ENCODE measurements at places on chromosomes 7 and 10. TPM values are rescaled to one million over a fixed set of nuclear protein-coding genes. Genes with fewer than 3 reads are reported as not detected.
A peak's percentile ranks its signal among the peaks of the same experiment; 100 is the strongest.

- H3K36me3 ChIP-seq: no peaks in the 10 kb centered on the region
- no peak overlapping the region for H3K27ac ChIP-seq
- H3K4me3 ChIP-seq: no peak overlapping the region
- no peaks in the 10 kb centered on the region for H3K27me3 ChIP-seq
Measured at GRCh38 chr7:154424350-154424749, 372.2 kb downstream of the DPP6 start.

DNA sequence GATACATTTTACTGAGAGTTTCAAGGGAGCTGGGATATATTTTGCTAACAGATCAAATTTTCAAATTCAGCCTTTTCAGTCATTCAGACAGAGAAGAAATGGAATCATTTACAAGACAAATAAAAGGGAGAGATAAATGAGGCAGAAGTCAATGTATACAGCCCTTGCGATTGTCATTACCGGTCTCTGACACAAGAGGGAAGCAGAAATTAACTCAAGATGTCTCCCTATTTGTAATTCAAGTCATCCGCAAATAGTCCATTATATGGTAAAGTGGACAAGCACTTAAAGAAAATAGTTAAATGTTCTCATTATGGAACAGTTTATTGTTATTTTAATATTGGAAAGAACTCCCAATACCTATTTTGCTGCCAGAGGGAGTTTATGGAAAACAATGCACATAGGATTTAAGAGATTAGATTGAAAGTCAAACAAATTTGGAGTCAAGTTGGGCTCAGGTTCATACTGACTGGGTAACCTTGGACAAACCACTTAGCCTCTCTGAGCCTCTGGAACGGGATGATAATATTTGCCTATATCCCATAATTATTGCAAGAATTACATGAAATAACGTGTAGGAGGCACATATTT, 89.3 kb upstream of the PRKCQ start:
- DNase-seq: no peak
- no peak overlapping the region for H3K4me3 ChIP-seq
- H3K4me1 ChIP-seq: no peaks in the 10 kb centered on the region
- no peaks in the 10 kb centered on the region for H3K27me3 ChIP-seq
- no peaks in the 10 kb centered on the region for H3K36me3 ChIP-seq

- no peak for DNase-seq
- no peak overlapping the region for H3K27ac ChIP-seq
- peaks cover 6% of the 10 kb centered on the region for H3K4me1 ChIP-seq
- no peaks in the 10 kb centered on the region for H3K27me3 ChIP-seq
- no peaks in the 10 kb centered on the region for H3K36me3 ChIP-seq
- no peak overlapping the region for H3K4me3 ChIP-seq
Measured at GRCh38 chr10:126090911-126091728, 194.8 kb downstream of the FANK1 start.

DNA sequence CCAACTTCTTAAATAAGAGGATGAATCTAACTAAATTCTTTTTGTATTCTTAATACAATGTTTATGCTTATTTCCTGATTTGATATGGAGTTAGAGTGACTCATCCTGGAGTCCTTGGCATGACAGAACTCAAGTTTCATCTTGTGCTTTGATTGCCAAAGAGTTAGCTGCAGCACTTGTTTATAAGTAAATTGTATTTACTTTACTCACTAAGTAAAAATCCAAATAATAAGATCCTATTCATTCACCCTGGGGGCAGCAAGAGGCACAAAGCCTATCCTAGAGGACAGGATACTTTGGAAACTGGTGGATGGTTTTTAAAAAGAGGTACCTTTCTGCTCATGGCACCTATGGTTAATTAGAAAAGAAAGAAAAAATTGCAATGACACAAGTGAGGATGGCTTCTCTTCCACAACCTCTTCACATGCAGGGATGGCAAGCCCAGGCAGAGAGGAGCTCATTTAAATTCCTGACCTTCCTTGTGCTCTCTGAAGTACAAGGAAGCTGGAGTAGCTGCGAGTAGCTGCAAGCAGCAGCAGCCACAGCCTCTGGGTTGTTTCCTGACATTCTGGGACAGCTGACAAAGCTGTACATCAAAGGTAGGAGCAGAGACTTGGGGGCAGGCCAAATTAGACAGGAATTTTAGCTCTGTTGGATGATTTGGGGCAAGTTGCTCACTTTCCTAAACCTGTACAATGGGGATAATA, 28.5 kb upstream of the CROT start:
- H3K4me3 ChIP-seq: no peak overlapping the region
- no peaks in the 10 kb centered on the region for H3K36me3 ChIP-seq
- no peaks in the 10 kb centered on the region for H3K4me1 ChIP-seq
- no peaks in the 10 kb centered on the region for H3K27me3 ChIP-seq

DNA sequence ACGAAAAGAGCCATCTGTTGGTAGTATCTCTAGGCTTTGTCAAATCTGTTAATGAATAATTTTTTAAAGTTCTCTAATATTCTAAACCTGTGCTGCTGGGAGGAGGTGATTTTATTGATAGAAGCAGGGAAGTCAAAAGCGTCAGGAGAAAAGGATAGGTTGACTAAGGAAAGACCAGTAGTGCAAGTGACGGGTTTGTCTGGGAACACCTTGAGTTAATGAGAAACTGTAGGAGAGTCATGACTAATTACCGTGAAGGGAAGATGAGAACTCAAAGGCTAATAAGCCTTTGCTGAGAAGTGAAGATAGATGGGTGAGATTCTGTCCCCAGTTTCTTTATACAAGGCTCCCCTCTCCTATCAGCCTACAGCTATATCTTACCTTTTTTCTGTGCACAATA, 5.0 kb upstream of the PDK4 start:
- no peaks in the 10 kb centered on the region for H3K36me3 ChIP-seq
- DNase-seq: no peak
- H3K27ac ChIP-seq: no peak overlapping the region
- H3K4me3 ChIP-seq: no peak overlapping the region

DNA sequence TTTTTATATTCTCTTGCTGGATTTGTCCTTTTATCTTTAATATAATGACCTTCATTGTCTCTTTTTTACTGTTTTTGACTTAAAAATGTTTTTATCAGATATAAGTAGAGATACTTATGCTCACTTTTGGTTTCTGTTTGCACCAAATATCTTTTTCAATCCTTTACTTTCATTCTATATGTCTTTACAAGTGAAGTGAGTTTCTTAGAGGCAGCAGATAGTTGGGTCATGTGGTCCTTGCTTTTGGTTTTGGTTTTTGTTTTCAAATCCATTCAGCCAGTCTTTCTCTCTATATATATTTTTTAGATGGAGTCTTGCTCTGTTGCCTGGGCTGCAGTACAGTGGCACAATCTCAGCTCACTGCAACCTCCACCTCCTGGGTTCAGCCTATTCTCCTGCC, 932.4 kb upstream of the LRRTM3 start:
- H3K36me3 ChIP-seq: no peaks in the 10 kb centered on the region
- no peak for DNase-seq
- no peak overlapping the region for H3K4me3 ChIP-seq
- no peak overlapping the region for H3K27ac ChIP-seq

DNA sequence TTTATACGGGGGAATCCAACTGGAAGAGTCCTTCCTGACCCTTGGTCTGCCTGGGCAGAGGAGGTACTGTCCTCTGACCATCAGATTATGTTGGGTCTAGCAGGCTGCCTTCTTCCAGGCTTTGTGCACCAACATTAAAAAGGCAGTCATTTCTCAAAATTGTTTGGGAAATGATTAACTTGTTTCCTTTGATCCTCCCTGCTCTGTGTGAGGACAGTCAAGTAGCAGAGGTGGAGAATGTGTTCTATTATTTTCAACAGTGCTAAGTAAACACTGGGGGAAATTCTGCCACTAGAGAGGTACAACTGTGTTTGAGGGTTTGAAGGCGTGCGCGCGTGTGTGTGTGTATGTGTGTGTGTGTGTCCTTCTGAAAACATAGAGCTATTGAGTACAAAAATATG, 20.6 kb downstream of the ACSL5 start:
- no peaks in the 10 kb centered on the region for H3K4me1 ChIP-seq
- H3K4me3 ChIP-seq: no peak overlapping the region
- H3K27me3 ChIP-seq: no peaks in the 10 kb centered on the region
- H3K27ac ChIP-seq: no peak overlapping the region
- H3K36me3 ChIP-seq: no peaks in the 10 kb centered on the region

DNA sequence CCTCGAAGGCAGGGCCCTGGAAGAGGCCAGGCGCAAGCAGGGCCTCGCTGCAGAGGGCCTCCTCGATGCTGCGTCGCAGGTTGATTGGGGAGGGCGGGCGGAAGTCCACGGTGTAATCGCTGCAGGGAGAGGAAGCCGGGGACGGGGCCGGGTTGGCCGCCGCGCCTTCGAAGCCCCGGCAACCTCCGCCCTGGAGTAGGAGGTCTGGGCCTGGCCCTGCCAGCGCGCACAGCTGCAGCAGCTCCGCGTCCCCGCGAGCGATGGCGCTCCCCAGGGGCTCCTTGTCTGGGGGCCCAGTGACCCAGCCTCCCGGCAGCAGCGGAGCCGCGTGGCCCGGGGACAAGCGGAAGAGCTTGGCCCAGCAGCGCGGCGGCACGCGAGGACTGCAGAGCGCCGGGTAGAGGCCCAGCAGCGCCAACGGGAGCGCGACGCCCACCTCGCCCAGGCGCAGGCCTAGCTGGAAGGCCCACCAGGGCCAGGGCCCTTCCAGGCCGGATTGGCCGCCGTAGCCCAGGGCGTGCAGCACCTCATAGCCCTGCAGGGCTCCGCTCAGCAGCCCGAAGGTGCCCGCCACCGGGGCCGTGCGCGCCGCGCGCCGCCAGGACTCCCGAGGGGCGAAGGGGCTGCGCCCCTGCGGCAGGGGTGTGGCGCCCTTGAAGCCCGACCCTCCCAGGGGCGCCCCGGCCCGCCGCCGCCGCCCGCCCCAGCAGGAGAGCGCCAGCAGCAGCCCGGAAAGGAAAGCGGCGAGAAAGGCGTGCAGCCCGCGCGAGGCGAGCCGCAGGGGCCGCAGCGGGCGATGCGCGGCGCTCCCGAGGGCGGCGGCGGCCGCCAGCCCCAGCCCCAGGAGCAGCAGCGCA, 7.8 kb upstream of the RBM28 start:
- DNase-seq: no peak
- H3K36me3 ChIP-seq: no peaks in the 10 kb centered on the region
- H3K27me3 ChIP-seq: no peaks in the 10 kb centered on the region
- no peak overlapping the region for H3K27ac ChIP-seq

GRCh38 chr10:7708832-7709231, 5.7 kb downstream of the ITIH2 start:
- no peak overlapping the region for H3K4me3 ChIP-seq
- DNase-seq: no peak
- no peaks in the 10 kb centered on the region for H3K36me3 ChIP-seq
- H3K27ac ChIP-seq: no peak overlapping the region
- no peaks in the 10 kb centered on the region for H3K4me1 ChIP-seq
- no peaks in the 10 kb centered on the region for H3K27me3 ChIP-seq

- H3K27ac ChIP-seq: no peak overlapping the region
- DNase-seq: no peak
- no peak overlapping the region for H3K4me3 ChIP-seq
Measured at GRCh38 chr10:30993155-30993554, 38.5 kb downstream of the ZNF438 start.

GRCh38 chr7:11716185-11716584, 115.8 kb downstream of the THSD7A start:
- H3K36me3 ChIP-seq: no peaks in the 10 kb centered on the region
- H3K27ac ChIP-seq: no peak overlapping the region

DNA sequence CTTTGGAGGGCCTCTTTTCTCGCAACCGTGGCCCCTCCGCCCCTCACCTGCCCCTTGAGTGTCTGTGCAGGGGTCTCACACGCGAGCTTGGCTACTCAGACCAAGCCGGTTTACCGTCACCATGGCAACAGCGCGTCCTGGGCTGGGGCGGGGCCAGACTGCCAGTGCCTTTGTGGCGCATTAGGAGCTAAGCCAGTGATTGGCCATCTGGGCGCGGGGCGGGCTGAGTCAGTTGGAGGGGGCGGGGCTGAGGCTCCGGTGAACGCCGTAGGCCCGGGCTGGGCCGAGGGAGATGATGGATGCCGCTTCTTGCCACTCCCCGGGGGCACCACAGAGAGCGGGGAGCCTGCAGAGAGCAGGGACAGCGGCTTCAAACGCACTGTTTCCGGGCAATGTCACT, 48.7 kb upstream of the FXYD4 start:
- H3K36me3 ChIP-seq: no peaks in the 10 kb centered on the region
- no peaks in the 10 kb centered on the region for H3K27me3 ChIP-seq
- no peak overlapping the region for H3K4me3 ChIP-seq
- H3K4me1 ChIP-seq: peaks cover 2% of the 10 kb centered on the region
- DNase-seq: peak; percentile 93

DNA sequence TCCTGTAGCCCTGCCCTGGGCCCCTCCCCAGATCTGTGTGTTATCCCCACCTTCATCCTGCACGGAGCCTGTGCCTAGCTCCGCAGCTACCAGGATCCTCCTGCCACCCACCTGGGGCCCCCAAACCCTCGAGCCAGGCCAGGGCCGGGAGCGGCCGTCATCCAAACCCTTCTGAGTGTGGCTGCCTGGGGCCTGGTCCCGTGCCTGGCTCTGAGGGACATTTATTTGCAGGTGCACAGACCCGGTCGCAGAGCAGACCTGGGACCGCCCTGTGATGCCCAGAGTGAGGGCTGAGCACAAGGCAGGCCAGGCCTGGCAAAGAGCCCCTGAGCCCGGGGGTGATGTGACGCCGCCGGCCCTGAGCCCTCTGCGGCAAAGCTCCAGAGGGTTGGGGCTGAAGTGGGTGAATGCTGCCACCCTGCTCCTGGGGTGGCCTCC, 27.4 kb upstream of the INPP5A start:
- H3K4me1 ChIP-seq: peaks cover 2% of the 10 kb centered on the region
- H3K4me3 ChIP-seq: no peak overlapping the region
- no peak for DNase-seq
- no peaks in the 10 kb centered on the region for H3K36me3 ChIP-seq

GRCh38 chr10:18607503-18608378, 43.6 kb downstream of the NSUN6 start:
- H3K27me3 ChIP-seq: no peaks in the 10 kb centered on the region
- DNase-seq: peak; percentile 35
- no peaks in the 10 kb centered on the region for H3K4me1 ChIP-seq
- H3K27ac ChIP-seq: no peak overlapping the region
- H3K36me3 ChIP-seq: no peaks in the 10 kb centered on the region

GRCh38 chr7:127705461-127705959, 53.5 kb downstream of the SND1 start:
- H3K27me3 ChIP-seq: no peaks in the 10 kb centered on the region
- no peaks in the 10 kb centered on the region for H3K36me3 ChIP-seq
- no peak overlapping the region for H3K4me3 ChIP-seq
- DNase-seq: no peak
- no peaks in the 10 kb centered on the region for H3K4me1 ChIP-seq
- H3K27ac ChIP-seq: no peak overlapping the region

The C10orf88 gene
- 7.2 TPM for total RNA-seq

The METTL27 gene
- 5.3 TPM for total RNA-seq

The LIPF gene
- not detected for total RNA-seq

The OR2A42 gene
- 0.18 TPM for total RNA-seq

The CLCN1 gene
- total RNA-seq: not detected

The IDI2 gene
- total RNA-seq: not detected

The SMNDC1 gene
- total RNA-seq: 31.2 TPM
